ENCODE measurements at places on chromosomes 16 and 17. TPM values are rescaled to one million over a fixed set of nuclear protein-coding genes. Genes with fewer than 3 reads are reported as not detected.

TXNL4B gene
- 15.5 TPM for total RNA-seq

DNA sequence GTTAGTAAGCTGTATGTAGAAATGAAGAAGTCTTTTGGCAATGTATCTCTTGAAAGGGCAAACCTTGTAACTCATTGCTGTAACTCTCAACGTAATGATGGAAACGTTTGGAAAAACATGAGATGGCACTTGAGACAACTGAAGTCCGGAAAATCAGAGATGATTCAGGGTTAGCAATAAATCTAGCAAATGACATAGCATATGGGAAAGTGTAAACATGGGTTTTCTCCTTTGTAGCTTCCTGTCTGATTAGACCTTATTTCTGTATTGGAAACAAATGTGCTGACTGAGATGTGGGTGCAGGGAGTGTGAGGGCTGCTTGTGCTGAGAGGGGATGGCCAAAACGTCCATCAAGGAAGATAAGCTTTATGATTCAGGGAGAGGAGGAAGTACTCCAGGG is 110.7 kb upstream of the FAM20A start:
- H3K4me3 ChIP-seq: no peak overlapping the region
- no peak overlapping the region for H3K27ac ChIP-seq
- no peak for DNase-seq
- H3K4me1 ChIP-seq: no peaks in the 10 kb centered on the region
- no peaks in the 10 kb centered on the region for H3K36me3 ChIP-seq

DNA sequence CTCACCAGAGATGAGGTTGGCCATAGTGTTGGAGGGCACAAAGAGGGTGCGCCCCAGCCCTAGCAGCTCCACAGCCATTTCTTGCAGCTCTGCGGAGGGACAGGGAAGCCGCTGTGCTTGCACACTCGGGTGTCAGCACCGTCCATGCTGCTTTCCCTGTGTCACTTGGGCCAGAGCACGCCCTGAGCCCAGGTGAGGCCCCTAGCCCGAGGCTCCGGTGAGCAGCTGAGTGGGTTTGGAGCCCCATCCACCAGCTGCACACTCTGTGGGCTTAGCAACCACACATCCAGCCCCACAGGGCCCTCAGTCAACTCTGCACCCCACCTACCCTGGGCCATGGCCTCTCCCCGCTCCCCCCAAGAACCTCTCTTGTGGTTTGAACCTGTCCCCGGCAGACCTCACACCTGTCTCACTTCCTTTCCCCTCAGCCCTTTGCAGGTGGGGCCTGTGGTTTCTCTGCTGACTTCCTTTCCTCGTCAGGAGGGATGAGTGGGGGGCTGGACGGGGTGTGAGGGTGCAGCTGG is 20.7 kb downstream of the TMEM235 start:
- H3K36me3 ChIP-seq: no peaks in the 10 kb centered on the region
- H3K4me3 ChIP-seq: no peak overlapping the region
- H3K27ac ChIP-seq: no peak overlapping the region
- H3K27me3 ChIP-seq: no peaks in the 10 kb centered on the region

BOLA2 gene
- 9.5 TPM for total RNA-seq

DNA sequence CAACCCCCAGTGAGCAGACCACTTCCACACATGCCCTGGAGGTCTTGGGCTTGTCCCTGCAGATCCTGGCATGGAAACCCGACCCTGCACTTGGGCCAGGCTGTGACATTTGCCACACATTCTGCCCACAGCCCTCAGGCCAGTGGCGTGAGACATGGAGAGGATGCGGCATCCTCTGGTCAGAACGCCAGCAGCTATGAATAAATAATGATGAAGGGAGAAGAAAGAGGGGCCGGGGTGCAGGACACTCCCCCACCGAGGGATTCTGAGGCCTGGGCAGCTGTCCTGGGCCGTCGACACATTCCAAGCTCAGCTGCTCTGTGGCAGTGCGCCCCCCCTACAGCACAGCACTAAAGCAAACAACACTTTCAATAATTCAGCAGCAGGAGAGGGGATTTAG is 148.8 kb downstream of the ENGASE start:
- H3K4me1 ChIP-seq: peaks cover 6% of the 10 kb centered on the region
- H3K4me3 ChIP-seq: no peak overlapping the region
- H3K27me3 ChIP-seq: peaks cover 32% of the 10 kb centered on the region
- no peak overlapping the region for H3K27ac ChIP-seq
- no peaks in the 10 kb centered on the region for H3K36me3 ChIP-seq

DNA sequence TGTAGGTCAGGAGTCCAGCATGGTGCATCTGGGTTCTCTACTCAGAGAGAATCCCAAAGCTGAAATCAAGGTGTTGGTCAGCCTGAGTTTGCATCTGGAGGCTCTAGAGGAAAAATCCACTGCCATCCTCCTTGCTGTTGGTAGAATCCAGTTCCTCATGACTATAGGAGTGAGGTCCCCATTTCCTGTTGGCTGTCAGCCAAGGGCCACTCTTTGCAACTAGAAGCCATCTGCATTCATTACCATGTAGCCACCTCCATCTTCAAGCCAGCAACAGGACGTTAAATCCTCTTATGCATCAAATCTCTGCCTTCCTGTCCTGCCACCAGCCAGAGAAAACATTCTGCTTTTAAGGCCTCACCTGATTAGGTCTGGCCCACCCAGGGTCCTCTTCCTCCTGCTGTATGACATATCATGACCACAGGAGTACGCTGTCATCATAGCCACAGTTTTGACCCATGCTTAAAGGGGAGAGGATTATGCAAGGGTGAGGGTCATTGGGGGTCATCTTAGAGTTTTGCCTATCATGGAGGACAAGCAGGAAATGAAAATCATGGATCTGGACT is 40.5 kb downstream of the DNAH9 start:
- no peak overlapping the region for H3K4me3 ChIP-seq
- no peaks in the 10 kb centered on the region for H3K27me3 ChIP-seq
- no peak for DNase-seq
- no peak overlapping the region for H3K27ac ChIP-seq
- no peaks in the 10 kb centered on the region for H3K4me1 ChIP-seq

WRAP53 gene
- 28.8 TPM for total RNA-seq

GRCh38 chr16:12587170-12587569 is 216.5 kb downstream of the CPPED1 start:
- no peak overlapping the region for H3K4me3 ChIP-seq
- DNase-seq: no peak
- H3K27me3 ChIP-seq: no peaks in the 10 kb centered on the region
- H3K4me1 ChIP-seq: peaks cover 9% of the 10 kb centered on the region

CPHXL2 gene
- not detected for total RNA-seq

- no peak for DNase-seq
- peaks cover 42% of the 10 kb centered on the region for H3K27me3 ChIP-seq
- H3K27ac ChIP-seq: no peak overlapping the region
- H3K4me3 ChIP-seq: no peak overlapping the region
Observed at GRCh38 chr16:54696522-54696921, 234.1 kb upstream of the IRX5 start.

PRPSAP2 gene
- total RNA-seq: 37.8 TPM

MT2A gene
- total RNA-seq: 710 TPM

PDIA2 gene
- 0.93 TPM for total RNA-seq

- no peaks in the 10 kb centered on the region for H3K36me3 ChIP-seq
- H3K27ac ChIP-seq: no peak overlapping the region
- DNase-seq: no peak
- H3K4me3 ChIP-seq: no peak overlapping the region
- no peaks in the 10 kb centered on the region for H3K4me1 ChIP-seq
- no peaks in the 10 kb centered on the region for H3K27me3 ChIP-seq
Observed at GRCh38 chr16:12639044-12639443, 164.6 kb downstream of the CPPED1 start.

EMP2 gene
- total RNA-seq: 32.6 TPM

PRKCB gene
- 0.89 TPM for total RNA-seq

GRCh38 chr17:49112936-49113335 is 19.6 kb upstream of the B4GALNT2 start:
- H3K36me3 ChIP-seq: no peaks in the 10 kb centered on the region
- no peak for DNase-seq
- no peaks in the 10 kb centered on the region for H3K4me1 ChIP-seq
- H3K27me3 ChIP-seq: no peaks in the 10 kb centered on the region
- no peak overlapping the region for H3K4me3 ChIP-seq

DNA sequence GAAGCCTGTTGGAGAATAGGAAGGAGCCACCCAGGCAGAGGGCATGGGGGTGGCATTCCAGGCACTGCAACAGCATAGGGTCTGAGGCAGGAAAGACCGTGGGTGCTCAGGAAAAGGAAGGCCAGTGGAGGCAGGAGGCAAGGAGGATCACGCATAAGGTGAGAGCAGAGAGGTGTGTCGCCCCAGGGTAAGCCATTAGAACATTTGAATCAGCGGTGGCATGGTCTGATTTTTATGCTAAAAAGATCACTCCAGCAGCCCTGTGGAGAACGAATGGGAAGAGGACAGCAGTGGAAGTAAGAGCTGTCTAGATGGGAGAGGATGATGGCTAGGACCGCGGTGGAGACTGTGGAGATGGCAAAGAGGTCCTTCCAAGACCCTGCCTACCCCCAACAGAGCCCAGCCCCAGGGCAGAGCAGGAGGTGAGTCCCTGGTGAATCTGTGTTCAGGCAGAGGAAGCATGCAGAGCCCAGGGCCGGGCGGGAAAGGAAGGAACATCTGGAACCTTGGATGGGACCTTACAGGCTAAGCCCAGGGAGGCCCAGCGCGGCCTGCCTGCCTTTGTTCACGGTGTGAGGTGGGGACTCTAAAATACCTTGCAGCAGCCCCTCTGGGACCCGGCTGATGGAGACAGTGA is 7.8 kb downstream of the LPO start:
- H3K36me3 ChIP-seq: no peaks in the 10 kb centered on the region
- no peak for DNase-seq
- H3K4me1 ChIP-seq: no peaks in the 10 kb centered on the region

- H3K27ac ChIP-seq: no peak overlapping the region
- DNase-seq: no peak
- no peak overlapping the region for H3K4me3 ChIP-seq
- no peaks in the 10 kb centered on the region for H3K4me1 ChIP-seq
- no peaks in the 10 kb centered on the region for H3K27me3 ChIP-seq
- no peaks in the 10 kb centered on the region for H3K36me3 ChIP-seq
Observed at GRCh38 chr16:19184823-19185509, 16.9 kb downstream of the SYT17 start.

DNA sequence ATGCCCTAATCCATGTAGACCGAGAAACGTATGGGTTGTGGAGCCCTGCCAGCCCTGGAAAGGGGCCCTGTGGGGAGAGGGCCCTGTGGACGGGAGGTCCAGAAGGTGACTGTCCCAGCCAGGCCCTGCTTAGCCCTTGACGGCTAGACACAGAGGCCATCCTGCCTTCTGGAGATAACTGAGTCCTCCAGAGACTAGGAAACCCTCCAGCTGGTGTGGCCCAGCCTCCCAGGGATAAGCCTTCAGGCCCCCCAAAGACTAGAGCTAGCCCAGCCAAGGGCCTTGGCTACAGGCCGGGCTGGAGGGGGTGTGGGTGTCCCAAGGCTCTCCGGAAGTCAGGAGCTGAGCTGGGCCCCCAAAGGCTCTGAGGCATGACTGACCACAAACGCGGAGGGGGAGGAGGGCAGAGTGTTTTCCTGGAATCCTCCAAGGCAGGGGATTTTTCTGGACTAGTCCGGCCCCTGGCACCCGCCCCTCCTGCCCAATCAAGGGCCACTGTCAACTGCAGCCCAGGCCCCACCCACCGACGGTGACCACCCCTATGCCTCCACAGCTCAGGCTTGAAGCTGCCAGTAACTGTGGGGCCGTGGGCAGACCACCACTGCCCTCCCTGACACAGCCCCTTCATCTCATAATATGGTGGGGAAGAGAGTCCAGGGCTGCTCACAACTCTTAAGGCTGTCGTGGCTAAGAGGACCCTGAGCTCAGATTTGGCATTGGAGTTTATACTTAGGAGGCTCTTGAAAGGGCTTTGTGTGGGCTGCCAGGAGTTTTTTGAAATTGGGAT is 885 bp upstream of the VASN start:
- DNase-seq: no peak
- H3K4me3 ChIP-seq: no peak overlapping the region
- no peaks in the 10 kb centered on the region for H3K27me3 ChIP-seq
- no peak overlapping the region for H3K27ac ChIP-seq
- H3K4me1 ChIP-seq: peaks cover 76% of the 10 kb centered on the region

DNA sequence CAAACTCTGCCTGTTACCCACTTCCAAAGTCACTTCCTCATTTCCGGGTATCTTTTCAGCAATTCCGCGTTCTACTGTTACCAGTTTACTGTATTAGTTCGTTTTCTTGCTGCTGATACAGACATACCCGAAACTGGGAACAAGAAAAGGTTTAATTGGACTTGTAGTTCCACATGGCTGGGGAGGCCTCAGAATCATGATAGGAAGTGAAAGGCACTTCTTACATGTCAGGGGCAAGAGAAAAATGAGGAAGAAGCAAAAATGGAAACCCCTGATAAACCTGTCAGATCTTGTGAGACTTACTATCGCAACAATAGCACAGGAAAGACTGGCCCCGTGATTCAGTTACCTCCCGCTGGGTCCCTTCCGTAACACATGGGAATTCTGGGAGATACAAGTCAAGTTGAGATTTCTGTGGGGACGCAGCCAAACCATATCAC is 30.9 kb downstream of the PAFAH1B1 start:
- no peak for DNase-seq
- peaks cover 7% of the 10 kb centered on the region for H3K4me1 ChIP-seq
- no peak overlapping the region for H3K4me3 ChIP-seq
- H3K36me3 ChIP-seq: peaks cover 10% of the 10 kb centered on the region
- no peak overlapping the region for H3K27ac ChIP-seq

SSTR5 gene
- total RNA-seq: 7.2 TPM

- H3K27ac ChIP-seq: no peak overlapping the region
- no peaks in the 10 kb centered on the region for H3K27me3 ChIP-seq
- no peak overlapping the region for H3K4me3 ChIP-seq
- H3K4me1 ChIP-seq: no peaks in the 10 kb centered on the region
- no peak for DNase-seq
- peaks cover 8% of the 10 kb centered on the region for H3K36me3 ChIP-seq
Observed at GRCh38 chr17:65041518-65041917, 15.0 kb downstream of the GNA13 start.

MYH2 gene
- total RNA-seq: not detected

GRCh38 chr16:865026-865425 is 64.5 kb upstream of the GNG13 start:
- no peak overlapping the region for H3K27ac ChIP-seq
- H3K36me3 ChIP-seq: no peaks in the 10 kb centered on the region
- no peaks in the 10 kb centered on the region for H3K4me1 ChIP-seq
- no peaks in the 10 kb centered on the region for H3K27me3 ChIP-seq
- DNase-seq: no peak

DNA sequence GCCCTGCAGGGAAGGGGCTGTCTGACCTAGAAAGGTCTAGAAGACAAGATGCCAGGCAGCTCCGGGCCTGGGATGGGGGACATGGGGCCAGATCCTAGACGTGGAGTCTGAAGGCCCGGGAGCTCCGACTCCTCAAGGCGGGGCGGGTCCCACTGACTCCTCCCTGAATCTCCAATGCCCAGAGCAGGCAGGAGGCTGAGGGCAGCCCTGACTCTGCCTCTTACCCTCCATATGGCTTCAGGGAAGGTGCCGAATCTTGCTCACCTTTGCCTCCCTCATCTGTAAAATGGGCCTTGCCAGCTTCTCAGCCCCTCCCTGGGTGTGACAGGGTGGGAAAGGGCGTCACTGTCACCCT is 14.8 kb downstream of the VASN start:
- no peaks in the 10 kb centered on the region for H3K36me3 ChIP-seq
- DNase-seq: no peak
- no peaks in the 10 kb centered on the region for H3K27me3 ChIP-seq
- no peak overlapping the region for H3K27ac ChIP-seq

KRT36 gene
- total RNA-seq: not detected

GRCh38 chr16:8996891-8997290 is 33.2 kb upstream of the USP7 start:
- no peak overlapping the region for H3K27ac ChIP-seq
- H3K4me3 ChIP-seq: no peak overlapping the region
- H3K36me3 ChIP-seq: no peaks in the 10 kb centered on the region
- no peaks in the 10 kb centered on the region for H3K27me3 ChIP-seq
- peak; percentile 22 for DNase-seq

SPNS2 gene
- total RNA-seq: 1.6 TPM
